ENCODE measurements at places on chromosomes 7 and 10. TPM values are rescaled to one million over a fixed set of nuclear protein-coding genes. Genes with fewer than 3 reads are reported as not detected.

Gene GHRHR
- not detected for total RNA-seq

Gene SMKR1
- not detected for total RNA-seq

Gene INSYN2A
- not detected for total RNA-seq

Gene WIPF3
- not detected for total RNA-seq

Gene MSANTD7
- total RNA-seq: 10.3 TPM

Gene OR2A7
- total RNA-seq: not detected

Gene DYNC1I1
- total RNA-seq: 0.81 TPM

Gene LRMDA
- total RNA-seq: not detected

Gene SNX13
- 25.8 TPM for total RNA-seq

Gene FANK1
- total RNA-seq: 2.5 TPM

Data from cardiac atrium fibroblast (primary cell).